ENCODE measurements at places on chromosomes 11 and 22.

DNA sequence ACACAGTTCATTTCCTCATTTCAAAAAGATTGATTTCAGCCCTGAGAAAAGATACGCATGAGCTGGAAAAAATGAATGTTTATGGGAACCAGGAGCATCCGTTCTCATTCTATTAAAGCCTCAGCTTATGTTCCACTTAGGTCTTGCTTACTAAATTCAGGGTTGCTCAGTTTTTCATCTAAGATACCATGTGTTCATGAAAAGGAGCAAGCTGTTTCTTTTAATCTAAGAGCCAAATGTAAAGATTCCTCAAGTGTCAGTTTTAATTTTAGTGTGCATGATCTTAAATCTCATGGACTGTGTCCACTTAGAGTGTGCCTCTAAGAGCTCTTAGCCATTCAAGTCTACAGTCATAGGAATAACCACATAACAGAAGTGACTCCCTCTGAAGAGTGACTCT is 141.5 kb upstream of the ARHGAP42 start:
- no peak for DNase-seq

DNA sequence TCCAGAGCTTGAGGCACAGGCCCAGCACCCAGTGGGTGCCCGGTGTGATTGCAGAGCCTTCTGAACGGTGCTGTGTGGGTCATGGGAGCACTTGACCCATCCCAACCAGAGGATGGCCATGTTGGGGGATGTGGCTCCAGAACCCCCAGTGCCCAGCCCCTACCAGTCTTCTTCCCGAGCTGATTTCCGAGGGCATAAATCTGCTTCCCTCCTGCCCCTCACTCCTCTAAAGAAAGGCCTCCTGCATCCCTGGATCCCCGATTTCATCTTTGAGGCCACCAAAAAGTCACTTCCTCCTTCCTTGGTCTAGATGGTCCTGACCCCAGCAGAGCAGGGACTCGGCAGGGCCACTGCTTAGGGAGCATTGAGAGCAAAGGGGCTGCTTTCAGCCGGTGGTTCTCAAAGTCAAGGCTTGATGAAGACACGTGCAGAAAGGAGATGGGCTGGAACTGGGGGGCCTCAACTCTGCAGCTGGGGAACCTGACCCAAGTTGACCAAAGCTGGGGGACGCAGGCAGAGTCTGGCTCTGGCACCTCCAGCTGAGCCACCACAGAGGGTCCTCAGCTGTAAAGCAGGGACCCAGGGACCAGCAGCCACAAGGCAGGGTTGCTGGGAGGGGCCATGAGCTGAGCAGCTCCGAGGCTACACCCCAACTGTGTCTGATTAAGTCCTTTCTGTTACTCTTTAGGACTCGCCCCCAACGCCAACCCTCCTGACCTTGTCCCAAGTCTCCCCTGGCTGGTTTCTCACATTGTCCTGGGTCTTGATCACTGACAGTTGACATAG is 56.6 kb downstream of the LINC01488 start:
- DNase-seq = no peak

DNA sequence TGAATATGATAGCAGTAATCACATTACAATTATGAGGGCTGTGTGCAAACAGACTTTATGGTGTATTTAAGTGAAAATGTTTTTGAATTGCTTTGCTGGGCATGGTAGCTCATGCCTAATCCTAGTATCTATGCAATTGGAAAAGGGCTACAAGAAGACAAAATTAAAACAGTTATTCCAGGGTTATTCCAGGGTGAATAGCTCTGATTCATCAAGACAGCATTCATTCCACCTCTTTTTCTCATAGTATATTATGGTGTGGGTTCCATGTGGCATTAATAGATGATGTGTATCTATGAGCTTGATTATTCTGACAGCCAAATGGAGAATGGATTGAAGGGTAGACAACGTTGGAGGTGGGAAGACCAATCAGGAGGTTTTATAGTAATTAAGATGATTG is 12.1 kb upstream of the SIDT2 start:
- no peak for DNase-seq

DNA sequence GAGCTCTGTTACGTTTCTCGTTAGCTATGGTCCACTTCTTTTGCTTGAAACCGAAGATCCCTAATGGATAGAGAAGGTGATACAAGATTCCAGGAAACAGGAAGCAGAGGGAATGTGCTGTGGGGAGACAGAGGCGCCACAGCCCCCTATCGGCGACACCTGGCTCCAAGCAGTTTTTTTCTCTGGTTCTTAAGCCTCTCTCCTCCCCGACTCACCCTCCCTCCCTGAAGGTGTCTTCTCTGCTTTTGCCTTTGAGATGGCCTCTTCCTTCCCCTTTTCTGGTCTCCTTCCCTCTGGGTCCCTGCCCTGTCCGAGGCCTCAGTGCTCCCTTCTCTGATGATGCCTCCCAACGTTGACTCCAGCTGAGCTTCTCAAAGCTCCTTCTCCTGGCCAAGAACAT is 14.2 kb upstream of the APOBEC3A start:
- no peak for DNase-seq

DNA sequence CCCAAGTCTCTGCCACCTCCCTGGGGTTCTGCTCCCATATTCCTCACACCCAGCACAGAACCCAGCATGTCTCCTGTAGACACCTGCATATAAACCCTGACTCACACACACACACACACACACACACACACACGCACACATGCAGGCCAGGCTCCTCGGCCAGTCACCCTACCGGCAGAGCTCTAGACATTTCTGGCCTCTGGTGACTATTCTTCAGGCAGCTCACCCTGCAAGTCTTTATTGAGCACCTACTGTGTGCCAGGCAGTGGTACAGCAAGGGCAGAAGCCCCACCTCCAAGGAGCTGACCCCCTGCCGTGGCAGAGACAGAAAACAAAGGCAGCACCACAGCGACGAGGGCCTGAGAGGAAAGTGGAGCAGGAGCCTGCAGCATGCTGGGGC is 50.3 kb downstream of the CDKN1C start:
- no peak for DNase-seq

GRCh38 chr11:58907780-58908179 is 31.5 kb upstream of the GLYATL1 start:
- no peak for DNase-seq

- no peak for DNase-seq
Observed at GRCh38 chr11:108144615-108145014, 23.2 kb downstream of the ACAT1 start.

GRCh38 chr11:66115638-66116301 is 45.7 kb downstream of the PACS1 start:
- no peak for DNase-seq

DNA sequence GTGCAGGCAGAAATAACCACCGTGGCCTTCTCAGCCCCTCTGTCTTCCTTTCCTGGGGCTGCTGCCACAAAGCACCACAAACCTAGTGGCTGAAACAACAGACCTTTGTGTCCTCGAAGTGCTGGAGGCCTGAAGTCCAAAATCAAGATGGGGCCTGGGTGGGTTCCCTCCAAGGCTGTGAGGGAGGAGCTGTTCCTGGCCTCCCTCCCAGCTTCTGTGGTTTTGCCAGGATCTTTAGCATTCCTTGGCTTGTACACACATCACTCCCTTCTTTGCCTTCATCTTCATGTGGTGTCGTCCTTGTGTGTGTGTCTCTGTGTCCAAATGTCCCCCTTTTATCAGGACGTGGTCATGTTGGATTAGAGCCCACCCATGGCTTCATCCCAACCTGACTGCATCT is 29.0 kb upstream of the PARVG start:
- peak; percentile 67 for DNase-seq

DNA sequence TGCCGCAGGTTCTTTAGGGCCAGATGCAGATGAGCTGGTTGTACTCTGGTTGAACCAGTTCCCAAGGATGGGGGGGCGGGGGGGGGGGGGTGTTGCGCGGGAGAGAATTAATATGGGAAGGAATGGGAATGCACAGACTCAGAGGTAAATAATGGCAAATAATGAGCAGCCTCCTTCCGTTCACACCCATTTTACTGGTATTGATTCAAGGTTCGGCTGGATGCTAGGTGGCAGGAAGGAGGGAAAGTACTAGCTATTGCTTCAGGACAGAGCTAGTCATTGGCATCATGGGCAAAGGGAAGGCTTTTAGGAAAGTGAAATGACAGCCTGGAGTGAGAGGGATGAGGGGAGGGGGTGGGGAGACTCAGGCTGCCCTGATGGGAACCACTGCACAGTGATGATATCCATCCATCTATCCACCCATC is at the start of gene VSTM5:
Gene VSTM5, minus strand, starts transcription at position 25 of the 425 bp plus-strand sequence. CDS start 116 bp downstream, outside the sequence.
- no peak for DNase-seq

DNA sequence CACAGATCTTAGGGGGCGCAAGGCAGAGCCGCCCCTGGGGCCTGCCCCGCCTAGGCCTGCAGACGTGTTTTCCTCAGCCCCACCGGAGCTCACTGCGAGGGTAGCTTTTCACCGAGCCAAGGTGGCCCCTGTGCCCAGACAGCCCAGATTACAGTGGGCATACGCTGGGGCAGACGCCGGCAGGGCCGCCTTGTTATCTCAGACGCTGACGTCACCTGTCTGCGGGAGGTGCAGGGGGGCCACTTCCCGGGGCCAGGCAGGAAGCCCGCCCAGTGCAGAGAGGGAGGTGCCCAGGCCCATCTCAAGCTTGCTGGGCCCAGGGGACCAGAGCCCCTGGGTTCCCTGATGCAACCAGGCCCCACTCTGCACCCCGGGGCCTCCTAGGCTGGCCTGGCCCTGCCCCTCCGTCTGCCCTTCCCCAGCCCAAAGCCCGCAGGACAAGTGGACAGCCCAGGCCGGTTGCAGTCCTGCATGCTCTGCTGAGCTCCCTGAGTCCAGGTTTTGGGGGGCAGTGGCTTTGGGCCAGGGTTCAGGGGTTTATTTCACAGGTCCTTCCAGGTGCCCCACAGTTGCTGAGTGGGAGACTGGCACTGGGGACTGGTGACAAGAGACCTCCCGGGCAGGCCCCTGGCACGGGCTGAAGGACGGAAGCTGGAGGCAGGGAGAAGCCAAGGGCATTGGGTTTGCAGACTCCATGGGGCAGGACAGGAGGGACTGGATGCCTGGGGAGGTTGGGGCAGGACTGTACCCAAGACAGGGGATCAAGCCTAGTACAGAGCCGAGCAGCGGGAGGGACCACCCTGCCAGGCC is 38.6 kb downstream of the IGF2 start:
- DNase-seq = no peak

- DNase-seq = no peak
Observed at GRCh38 chr11:44324749-44325525, 15.0 kb upstream of the ALX4 start.

DNA sequence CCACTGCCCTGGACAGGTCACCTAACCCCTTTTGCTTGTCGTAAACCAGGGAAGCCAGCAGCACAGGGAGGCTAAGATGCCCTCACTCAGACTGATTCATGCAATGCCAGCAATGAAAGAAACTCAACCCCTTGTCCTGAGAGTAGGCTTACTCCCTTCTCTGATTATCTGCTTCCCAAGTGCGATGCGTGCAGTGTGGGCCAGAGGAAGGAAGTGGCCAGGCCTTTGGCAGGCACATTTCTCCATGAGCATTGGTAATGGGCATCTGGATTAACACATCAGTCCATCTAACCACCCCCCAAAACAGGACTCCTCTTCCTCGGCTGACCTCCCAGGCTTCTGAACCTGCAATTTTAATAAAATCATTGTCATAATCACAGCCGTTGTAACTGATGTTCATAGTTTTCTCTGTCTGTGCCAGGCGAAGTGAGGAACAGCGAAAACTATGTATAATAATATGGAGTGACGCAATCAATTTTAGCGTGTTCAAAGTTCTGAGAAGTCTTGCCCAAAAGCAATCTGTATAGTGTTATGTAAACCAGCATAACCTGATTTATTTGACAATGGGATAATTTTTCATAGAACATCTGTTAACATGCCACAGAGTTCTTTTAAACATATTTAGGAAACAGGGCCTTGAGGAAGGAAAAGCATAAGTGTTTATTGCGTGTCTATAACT is 33.9 kb downstream of the TST start:
- no peak for DNase-seq

DNA sequence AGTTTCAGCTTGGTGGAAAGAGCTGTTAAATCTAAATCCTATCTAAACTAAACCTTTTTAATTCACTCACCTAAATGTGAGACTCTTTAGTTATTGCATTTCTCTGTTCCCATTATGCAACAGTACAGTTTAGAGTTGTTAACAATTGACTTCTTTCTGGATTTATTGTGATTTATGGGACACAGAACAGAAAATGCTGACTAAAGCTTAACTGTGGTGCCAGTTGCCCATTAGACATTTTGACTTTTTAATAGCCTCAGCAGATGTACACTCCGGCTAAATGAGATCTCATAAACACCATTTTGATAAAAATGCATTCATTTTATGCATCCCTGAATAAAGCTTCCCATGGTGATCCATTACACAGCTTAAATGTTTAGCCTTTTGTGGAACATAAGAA is 356.6 kb downstream of the CASP12 start:
- DNase-seq = no peak

GRCh38 chr22:27223317-27224177 is 566.2 kb downstream of the MIAT start:
- peak; percentile 30 for DNase-seq

GRCh38 chr11:36385121-36385970 is 89.3 kb downstream of the PRR5L start:
- peak; percentile 47 for DNase-seq

- DNase-seq = peak; percentile 93
Observed at GRCh38 chr11:33700502-33701271, at the start of gene C11orf91. Gene C11orf91, minus strand, starts transcription at chr11:33700826. Its CDS starts 86 bp downstream, at chr11:33700740.

GRCh38 chr11:36306888-36307287 is 10.8 kb downstream of the PRR5L start:
- DNase-seq = peak; percentile 52

- DNase-seq = no peak
Observed at GRCh38 chr11:76776472-76776871, 6.7 kb upstream of the TSKU start.

GRCh38 chr11:125519256-125519655 is 23.2 kb upstream of the FEZ1 start:
- no peak for DNase-seq

- no peak for DNase-seq
Observed at GRCh38 chr22:42275970-42276369, 5.5 kb upstream of the TCF20 start.

- DNase-seq = peak; percentile 95
Observed at GRCh38 chr22:35749808-35750207, 32.1 kb downstream of the APOL5 start.

DNA sequence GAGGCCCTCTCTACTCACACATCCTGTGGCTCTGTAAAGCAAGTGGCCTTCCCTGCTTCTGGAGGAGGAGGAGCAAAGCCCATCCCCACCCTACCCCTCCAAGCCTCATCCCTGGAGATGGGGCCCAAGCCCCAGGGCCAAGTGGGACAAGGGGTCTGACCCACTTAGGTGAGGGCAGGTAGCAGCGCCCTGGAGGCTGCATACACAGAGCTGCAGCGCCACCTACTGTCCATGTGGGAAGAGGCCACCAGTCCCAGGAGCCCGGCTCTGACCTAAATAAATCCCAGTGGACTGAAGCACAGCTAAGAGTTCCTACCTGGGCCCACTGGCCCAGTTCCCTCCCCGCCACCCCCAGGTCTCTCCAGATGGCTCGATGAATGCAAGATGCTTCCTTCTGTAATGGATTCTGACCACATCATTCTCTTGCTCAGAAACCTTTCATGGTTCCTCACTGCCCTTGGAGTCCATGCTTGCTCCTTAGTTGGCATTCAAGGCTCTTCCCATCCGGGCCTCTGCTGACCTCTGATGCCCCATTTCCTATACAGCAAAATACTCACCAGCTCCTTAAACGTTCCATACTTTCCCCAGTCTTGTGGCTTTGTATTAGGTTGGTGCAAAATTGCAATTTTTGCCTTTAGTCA is 62.1 kb downstream of the THAP12 start:
- peak; percentile 44 for DNase-seq
